GM03348 (cell line): ENCODE measurements at places on chromosomes 13 and 19.

GRCh38 chr13:97220151-97220900 is 1.8 kb upstream of the MBNL2 start:
- DNase-seq: no peak

GRCh38 chr13:35190241-35190640 is 248.2 kb downstream of the NBEA start:
- no peak for DNase-seq

DNA sequence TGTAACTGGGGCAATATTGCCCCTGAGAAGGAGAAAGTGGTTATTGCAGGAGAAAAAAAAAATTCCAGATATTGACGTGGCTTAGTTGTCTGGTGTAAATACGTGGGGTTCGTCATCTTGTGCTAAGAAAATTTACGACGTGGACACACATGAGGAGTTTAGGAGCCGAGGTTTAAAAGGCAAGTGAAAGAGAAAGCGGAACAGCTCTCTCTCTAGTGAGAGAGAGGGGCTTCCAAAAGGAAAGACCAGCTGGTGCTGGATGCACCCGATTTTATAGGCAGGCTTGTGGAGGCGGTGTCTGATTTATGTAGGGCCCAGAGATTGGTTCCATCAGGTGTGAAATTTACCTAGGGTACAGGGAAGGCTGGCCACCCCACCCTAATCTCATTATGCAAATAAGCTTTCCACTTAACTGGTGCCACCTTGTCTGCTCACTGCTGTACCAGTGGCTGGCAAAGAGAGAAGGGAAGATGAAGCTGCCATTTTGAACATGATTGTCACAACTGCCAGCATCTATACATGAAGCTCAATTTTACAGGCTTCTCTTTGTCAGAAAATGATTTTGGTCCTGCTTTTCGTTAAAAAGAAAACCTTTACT is 845.1 kb downstream of the DACH1 start:
- DNase-seq: no peak

DNA sequence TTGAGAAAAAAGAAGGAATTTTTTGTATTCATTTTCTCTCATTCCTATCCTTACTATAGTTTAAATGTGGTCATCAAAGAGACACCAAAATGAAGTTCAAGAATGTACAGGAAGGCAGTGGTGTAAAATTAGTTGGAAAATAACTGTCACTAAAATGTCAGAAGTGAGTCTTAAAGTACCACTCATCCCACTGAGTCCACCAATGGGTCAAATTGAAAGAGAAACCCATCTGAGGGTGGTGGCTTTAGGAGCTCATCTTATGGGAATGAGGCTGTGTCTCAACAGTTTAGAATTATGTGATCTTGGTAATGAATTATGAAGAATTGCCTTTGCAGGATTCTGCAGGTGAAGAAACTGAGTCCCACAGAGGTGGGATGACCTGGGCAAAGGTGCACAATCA is 403.5 kb downstream of the FGF9 start:
- DNase-seq: no peak
